ENCODE measurements at places on chromosomes 2 and 18. TPM values are rescaled to one million over a fixed set of nuclear protein-coding genes. Genes with fewer than 3 reads are reported as not detected.

CYP1B1 gene
- 9.8 TPM for total RNA-seq

ZAP70 gene
- total RNA-seq = 0.06 TPM

CRYGD gene
- total RNA-seq = not detected

POLR1A gene
- total RNA-seq = 21.7 TPM

GAL3ST2 gene
- 0.28 TPM for total RNA-seq

PSMA8 gene
- not detected for total RNA-seq

EPB41L3 gene
- total RNA-seq = 0.82 TPM

PIEZO2 gene
- 0.58 TPM for total RNA-seq

IMPA2 gene
- total RNA-seq = 57.2 TPM

SLC20A1 gene
- 141 TPM for total RNA-seq

IRS1 gene
- 17.0 TPM for total RNA-seq

RNF103 gene
- total RNA-seq = 38.2 TPM

Data from A549 treated with CpdA at 1 μM for 4 hours (cell line).